ENCODE measurements at places on chromosomes 5 and 9.

DNA sequence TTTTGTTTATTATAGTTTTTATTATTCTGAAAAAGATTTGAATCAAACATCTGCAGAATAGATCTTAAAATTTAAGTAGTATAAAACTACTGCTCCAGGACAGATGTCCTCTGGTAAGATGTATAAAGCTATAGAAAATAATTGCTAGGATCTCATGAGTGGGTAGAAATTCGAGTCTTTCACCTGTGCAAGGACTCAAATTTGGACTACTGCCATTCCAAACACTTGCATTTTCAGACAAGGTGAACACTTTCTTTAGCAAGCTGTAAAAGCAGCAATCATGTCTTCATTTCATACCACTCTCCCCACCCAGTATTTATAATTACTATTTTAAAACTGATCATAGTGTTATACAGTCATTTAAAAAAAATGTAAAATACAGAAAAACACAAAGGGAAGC is 20.7 kb downstream of the SKP2 start:
- no peak for DNase-seq

GRCh38 chr9:17135295-17136160 is 688 bp downstream of the CNTLN start:
- DNase-seq: peak; percentile 20

DNA sequence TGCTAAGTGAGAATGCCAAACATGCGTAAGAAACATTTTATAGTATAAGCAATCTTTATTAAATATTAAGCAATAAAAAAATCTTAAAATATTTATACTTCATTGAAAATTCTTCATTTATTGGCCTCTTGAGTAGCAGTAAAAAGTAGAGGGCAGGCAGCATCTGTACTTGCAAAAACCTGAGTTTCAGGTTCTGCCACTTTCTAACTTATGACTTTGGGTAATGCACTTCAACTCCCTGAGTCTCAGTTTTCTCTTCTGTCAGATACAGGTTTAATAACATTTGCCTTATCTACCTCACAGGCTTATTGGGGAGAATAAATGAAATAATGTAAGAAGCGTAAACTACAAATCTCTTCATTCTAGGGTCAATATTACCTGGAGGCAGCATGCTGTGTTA is 19.8 kb upstream of the MCTP1 start:
- DNase-seq: no peak

DNA sequence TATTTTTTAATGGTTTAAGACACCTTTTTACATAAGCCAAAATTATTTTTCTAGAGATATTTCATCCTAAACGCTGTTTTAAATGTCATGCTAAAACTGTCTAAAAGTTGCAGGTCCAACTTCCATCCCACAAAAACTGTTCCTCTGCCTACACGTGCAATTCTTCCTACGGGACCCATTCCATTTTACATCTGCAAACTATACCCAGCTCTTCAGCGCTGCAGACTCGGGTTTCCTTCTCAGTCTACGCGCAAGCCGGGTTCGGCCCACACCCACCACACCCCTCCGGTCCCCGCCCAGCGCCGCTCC is 8.7 kb downstream of the RANBP6 start:
- no peak for DNase-seq

DNA sequence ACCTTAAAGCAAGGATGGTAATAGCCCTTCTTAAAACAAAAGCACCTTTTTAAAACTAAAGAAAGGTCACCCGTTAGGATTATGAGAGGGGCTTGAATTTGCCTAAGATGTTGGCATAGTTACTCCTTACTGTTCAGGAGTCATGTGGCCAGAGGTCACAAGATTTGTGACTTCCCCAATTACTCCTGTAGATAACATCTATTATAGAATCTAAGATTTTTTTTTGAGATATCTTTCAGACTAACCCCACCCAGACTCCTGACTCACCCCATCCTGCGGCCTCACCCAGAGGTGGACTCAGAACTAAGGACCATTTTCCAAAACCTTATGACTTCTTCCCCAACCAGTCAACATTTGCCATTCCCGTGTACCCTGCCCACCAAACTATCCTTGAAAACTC is 2.4 kb downstream of the CD180 start:
- DNase-seq: no peak

DNA sequence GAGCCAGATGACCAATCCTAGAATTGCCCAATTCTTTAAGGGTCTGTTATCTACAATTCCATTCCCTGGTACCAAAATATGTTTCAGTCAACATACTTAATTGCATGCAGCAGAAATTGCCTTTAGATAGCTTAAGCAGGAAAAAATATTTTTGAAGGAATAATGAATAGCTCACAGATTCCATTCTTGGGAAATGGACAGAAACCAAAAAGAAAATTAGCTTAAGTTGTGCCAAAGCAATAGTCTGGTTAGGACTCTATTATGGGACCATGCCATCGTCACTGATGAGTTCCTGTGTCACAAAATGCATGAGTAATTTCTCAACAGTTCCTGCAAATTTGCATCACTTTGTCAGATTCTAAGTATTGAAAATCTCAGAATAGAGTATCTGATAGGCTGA is 12.3 kb downstream of the ACTBL2 start:
- no peak for DNase-seq

DNA sequence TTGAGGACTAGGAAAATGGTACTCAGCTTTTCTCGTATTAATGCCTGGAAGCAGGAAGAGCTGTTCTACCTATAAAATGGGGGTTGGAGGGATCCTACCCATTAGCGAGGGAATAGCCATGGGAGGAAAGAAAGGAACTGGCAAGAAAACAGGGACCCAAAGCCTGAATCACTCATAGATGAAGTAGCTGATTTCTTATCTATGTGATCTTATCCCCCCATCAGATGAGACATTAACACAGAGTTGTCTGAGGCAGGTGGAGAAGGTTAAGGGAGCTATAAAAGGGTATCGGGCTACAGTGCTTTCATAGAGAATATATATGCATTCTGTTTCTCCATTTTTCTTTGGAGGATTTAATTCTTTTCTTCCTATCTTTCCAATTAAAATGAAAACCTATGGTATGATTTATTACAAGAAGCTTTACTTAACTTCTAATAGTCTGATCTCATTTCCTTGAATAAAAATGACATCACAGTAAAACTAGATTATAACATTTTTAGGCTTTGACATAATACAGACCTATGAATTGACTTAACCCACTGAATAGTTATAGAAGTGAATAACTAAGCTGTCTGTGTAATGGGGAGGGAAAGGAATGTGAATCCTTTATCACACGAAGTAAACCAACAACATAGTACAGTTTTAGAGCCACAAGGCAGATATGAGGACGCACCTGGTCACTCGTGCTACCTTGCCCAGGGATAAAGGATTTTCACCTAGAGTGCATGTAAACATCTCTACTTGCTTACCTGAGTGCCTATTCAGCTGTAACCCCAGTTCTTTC is 39.0 kb downstream of the IQGAP2 start:
- no peak for DNase-seq

DNA sequence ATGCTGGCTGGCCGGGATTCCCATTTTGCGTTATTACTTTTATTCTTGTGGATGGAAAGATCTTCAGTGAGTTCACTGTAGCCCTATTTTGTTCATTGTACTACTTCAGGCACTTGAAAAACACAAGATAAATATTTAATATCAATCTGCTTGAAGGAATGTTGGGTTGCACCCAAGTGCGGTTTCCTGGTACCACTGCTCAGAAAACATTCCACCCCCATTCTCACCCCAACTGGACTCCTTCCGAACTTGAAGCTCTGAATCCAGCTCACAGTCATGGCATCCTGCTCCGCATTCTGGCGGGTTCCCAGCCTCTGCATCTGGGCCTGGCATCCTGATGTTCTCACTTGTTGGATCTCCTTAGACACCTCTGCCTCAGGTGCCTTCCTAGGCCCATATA is 103.2 kb downstream of the CFAP90 start:
- DNase-seq: no peak

DNA sequence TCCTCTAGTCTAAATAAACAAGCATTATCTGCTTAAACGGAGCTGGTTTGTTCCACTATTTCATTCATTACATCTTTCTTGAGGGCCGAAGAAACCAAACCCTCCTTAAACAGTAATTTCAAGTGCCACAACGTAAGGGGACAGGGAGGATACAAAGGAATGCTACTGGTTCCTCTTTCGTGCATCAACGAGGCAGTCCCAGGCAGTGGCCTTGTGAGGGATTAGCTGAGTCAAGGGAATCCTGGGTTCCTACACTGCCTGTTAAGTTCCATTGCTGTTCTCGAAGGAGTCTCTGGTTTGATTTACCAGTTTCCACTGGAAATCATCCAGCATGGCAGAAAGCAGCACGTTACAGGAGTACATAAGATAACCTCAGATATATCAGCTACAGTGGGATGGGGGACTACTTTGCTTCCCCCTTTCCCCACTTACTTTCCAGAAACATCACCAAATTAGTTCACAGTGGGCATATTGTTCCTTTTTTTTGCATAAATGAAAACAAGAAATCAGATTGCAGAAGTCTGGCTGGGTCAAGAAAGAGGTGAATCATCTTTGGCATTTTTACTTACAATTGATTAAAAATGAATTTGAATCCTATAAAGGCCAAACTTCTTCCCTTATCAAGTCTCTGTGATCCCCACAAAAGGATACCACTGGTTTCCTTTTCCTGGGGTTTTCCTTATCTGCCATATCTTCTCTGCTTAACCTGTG is 2.5 kb upstream of the RANBP3L start:
- DNase-seq: no peak

DNA sequence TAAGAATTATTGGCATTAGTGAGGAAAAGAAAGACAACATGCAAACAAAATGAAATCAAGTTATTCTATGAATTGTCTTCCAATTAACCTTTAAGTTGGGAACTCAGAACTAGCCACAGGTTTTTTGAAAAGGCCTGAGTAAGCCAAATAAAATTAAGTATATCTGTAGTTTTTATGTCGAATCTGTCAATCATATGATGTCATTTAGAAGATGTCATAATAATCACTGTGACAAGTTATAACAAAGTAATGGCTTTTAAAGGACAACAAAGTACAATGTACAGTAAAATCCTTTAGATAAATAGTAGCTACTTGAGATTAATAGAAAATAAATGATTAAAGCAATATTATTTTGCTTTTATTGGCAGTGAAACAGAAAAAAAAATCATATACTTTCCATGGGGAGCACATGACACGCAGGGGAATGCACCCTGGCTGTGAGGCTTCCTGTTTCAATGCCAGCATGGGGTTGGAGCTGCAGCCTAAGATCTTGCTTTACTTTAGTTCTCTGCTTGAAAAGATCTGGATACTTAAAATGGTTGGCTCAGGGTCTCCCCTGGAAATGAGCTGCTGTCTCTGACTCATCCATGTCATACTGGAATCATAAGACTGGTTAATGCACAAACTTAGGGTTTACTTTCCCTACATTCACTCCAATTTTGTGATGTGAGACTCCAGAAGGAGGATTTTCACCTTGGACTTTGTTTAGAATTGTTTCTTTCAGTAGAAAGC is 284.3 kb downstream of the TAF11L14 start:
- no peak for DNase-seq

GRCh38 chr5:18394443-18394804 is 760.2 kb downstream of the TAF11L14 start:
- DNase-seq: no peak

- DNase-seq: no peak
These were observed 1.9 kb upstream of the B4GALT1 start for GRCh38 chr9:33168941-33169544.

DNA sequence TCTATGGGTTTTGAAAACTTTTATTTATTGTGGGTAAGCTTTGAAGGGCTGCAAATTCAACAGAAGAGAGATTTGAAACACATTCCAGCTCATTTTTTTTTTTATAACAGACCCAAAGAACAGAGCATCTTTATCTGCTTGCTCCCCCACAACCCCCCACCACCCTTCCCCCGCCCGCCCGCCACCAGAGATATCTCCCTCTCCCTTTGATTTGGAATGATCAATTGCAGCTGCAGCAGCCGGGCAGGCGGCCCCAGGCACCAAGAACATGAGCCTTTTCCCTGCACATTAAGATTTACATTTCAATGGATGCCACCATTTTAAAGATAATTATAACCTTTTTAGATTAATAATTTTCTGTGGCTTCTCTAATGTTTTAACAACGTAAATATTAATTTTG is 510.9 kb downstream of the ZNF608 start:
- DNase-seq: no peak

DNA sequence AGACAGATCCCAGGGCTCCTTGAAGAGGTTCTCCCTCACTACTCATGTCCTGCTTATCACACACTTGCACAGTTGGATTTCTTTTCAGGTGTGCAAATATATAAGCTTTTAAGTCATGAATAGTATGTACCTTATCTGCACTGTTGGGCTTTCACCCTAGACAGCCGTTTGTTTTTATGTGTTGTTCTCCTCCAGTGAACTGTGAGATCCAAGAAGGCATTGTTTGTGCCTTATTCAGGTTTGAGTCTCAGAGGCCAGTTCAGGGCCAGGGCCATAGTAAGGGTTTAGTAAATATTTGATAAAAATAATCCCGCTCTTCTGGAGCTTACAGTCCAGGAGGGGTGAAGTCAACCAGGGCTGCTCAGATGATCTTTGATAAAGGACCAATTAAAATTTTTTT is 480.0 kb downstream of the TMEM38B start:
- DNase-seq: no peak

DNA sequence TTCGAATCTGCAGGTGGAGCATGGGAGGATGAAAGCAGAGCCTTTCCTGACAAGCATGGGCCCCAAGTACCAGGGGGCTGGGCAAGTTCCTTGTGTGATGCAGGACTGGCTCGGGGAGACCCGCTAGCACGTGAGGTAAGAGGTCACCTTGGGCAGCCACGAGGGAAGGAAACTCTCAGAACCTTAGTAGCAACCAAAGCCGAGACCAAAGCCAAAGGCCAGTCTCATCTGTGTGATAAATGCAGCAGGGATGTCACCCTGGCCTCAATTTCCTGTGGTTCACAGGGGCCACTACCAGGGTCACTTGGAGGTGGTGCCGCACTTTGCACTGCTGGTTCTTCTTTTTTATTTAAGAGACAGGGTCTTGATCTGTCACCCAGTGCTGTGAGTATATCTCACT is 39.5 kb downstream of the PRRT1B start:
- DNase-seq: no peak

DNA sequence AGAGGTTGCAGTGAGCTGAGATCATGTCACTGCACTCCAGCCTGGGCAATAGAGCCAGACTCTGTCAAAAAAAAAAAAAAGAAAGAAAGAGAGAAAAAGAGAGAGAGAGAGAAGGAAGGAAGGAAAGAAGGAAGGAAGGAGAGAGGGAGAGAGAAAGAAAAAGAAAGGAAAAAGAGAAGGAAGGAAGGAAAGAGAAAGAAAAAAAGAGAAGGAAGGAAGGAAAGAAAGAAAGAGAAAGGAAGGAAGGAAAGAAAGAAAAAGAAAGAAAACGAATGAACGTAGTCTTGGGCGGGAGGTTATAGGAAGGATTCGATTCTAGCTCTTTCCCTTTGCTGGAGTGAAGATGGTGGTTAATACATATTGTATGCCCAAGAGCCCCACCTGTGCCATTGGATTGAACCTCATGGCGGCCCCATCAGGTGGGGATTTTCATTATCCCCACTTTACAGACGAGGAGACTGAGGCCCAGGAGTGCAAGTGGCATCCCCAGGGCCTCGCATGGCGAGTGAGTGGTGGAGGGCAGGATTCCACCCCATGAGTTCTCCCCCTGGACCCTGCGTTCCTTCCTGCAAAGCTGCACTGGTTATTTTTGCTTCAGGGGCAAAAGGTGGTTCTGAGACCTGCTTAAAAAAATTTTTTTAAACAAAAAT is 80.9 kb upstream of the ASS1 start:
- no peak for DNase-seq

All from Calu3 (cell line).